Activated effector memory CD4-positive, alpha-beta T cell treated with anti-CD3 and anti-CD28 coated beads, Interleukin-2, amount 50 U/mL, for 16 hours (primary cell): ENCODE measurements at places on chromosomes 4 and X.

- DNase-seq = no peak
Observed at GRCh38 chrX:109826954-109827708, 94.1 kb upstream of the ACSL4 start.

DNA sequence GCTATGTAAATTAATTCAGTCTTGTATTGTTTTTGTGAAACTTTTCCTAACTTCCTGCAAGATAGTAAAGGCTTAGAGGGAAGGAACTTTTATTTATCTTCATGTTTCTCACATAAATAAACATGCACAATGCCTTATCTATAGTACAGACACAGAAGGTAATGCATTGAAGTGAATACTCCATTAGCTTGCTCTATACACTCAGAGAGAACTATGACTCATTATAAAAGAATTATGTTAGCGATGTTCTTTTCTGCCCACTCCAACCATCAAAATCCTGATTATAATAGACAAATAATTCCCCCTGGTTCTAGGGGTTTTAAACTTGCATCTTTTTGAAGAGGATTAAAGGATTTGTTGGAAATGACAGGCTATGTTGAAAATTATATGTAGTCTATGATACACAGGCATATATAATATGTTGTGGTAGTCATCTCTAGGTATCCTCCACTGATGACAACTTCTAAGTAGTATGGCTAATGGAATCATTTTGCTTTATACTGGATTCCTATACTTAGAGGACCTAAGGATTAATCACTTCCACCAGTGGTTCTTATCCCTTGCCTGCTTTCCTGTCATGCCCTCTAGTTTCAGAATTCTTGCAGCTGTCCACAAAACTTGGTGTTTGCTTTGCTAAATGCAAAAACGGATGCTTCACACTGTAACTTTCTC is 115.7 kb downstream of the NDST4 start:
- DNase-seq = no peak

DNA sequence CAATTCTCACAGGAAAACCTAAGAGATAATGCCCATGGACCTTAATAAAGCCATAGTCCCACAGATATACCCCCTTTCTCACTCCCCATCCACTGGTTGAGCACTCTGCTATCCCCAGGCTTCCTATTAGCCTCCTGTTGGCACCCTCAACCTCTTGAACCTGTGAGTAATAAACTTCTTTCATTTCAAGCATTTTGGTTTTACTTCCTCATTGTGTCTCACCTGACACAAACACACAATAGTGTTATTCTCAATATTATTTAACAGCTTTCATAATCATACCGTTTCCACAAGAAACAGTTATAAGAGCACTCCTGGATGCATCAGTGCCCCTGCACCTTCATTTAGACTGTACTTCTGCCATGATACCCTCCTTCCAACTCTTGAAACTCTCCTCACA is 56.8 kb downstream of the TRPC5 start:
- no peak for DNase-seq

DNA sequence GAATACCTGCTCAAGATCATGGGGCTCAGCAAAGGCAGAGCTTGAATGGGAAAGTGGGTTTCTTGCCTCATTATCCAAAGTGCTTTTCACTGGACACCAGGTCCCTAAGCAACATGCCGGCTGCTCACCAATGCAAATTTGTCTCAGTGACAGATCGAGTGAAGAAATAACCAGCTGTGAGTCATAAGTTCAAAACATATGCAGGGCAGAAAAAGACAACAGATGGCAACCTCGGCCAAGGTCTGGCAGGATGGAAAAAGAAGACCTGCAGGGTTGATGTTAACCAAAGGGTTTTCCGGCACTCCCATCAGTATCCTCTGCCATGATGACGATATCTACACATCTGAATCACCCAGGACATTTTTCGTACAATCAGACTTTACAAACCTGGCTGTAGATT is 124.1 kb downstream of the AFAP1 start:
- no peak for DNase-seq

DNA sequence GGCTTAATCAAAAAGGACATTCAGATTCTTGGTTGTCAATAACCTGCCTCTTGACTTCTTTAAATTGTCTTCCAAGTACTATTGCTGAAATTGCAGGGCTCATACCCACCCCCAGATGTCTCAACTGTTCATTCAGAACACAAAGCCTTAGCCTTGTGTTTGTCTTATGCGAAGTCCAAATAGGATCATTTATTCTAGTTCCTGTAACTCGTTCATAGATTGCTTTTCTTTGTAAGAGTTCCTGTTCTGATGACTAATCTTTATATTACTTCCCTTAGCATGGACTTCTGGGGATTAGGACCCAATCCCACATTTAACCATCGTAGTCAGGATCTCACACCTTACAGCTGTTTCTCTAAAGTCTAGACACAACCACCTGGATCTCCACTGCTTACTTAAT is 226.0 kb downstream of the VEGFC start:
- DNase-seq = no peak

- no peak for DNase-seq
Observed at GRCh38 chr4:118335324-118335723, 17.5 kb downstream of the PRSS12 start.

GRCh38 chrX:16603822-16604221 is 46.1 kb upstream of the S100G start:
- DNase-seq = no peak

- DNase-seq = no peak
Observed at GRCh38 chr4:137957806-137958205, 284.3 kb downstream of the SLC7A11 start.

- no peak for DNase-seq
Observed at GRCh38 chrX:150334981-150335380, 28.1 kb upstream of the MAMLD1 start.

DNA sequence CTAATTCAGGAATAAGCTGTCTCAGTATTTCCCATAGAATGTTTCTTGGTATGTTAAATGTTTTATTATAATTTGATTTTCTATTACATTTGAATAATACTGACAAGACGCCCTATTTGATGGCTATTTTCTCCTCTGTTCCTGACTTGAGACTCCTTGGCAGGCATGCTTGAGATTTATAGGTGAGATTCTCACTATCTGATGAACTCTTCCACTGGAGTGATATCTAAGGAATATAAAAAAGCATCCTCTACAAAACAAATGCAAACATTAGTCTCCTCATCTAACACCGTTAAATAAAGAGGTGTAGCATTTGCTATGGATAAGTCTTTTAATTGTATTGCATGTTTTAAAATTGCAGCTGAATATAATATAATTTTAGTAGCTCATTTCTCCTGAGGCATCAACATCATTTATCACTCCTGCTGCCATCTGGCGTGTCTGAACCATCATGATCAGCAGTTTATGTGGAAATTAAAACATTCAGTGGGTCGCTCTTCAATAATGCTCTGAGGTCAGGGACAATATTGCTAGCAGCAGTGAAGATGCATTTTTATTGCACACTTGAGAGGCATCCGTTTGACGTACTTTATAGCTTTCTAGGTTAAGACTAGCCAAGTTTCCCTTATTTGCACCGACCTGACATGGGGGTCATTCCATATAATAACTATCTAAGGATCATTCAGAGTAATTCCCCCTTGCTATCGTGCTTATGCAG is 210.4 kb upstream of the GALNTL6 start:
- DNase-seq = no peak

DNA sequence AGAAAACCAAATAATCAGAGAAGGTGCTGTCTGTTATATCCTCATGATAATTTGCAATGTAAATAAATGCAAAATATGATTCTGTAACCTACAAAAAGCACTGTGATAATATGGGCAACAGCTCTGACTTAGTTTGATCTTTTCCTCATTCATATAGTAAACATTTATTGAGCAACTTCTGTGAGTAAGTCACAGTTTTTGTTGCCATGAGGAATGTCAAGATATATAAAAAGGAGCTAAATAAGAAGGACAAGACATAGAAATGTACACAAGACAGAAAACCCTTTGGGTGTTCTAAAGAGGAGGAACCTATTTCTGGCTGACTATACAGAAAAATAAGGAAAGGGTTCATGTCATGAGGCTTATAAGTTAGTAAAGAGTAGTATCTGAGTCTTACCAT is 44.3 kb downstream of the ARSJ start:
- DNase-seq = no peak

- DNase-seq = no peak
Observed at GRCh38 chr4:76160355-76160754, 12.2 kb upstream of the NUP54 start.

- DNase-seq = no peak
Observed at GRCh38 chr4:1988327-1988724, 20.4 kb downstream of the NELFA start.

GRCh38 chrX:17740137-17741122 is 3.1 kb downstream of the SCML1 start:
- no peak for DNase-seq

DNA sequence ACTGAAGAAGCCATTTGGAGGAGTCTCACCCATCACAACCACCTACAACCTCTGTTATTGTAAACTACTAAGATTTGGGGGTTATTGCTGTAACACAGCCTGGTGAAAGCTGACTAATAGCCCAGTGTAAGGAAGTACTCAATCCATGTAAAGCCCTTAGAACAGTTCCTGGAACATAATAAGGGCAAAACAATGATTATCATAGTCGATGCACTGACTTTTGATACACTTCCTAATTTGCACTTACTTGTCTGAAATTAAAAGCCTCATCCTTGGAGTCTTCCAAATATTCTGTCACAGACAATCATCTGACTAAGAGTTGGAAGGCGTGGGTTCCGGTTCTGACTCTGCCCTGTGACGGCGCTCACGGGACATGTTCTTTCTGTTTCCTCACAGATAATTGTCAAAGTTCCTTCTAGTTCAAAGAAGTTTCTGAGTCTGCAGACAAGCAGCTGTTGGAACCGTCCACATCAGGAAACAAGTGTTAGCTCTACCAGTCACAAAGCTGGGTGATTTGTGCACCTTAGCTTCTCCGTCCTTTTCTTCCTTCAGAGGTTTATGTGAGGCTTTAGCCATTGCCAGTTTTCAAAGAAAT is 33.4 kb upstream of the RASGEF1B start:
- DNase-seq = peak; percentile 84

DNA sequence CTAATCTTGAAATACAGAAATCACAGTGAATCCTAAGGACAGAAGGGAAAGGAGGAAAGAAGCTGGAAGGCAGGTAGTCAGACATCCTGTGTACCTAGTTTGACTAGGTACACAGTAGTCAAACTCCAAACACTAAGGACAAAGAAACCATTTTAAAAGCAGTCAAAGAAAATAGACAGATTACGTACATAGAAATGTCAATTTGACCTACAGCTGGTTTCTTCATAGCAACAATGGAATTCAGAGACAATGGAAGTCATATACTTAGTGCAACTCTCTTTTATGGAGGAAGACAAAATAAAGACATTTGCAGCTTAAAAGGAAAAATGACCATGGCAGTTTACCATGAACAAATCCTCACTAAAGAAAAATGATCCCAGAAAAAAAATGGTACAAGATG is 79.0 kb downstream of the NEUROG2 start:
- DNase-seq = no peak

- DNase-seq = no peak
Observed at GRCh38 chrX:110015032-110015431, 12.1 kb downstream of the TMEM164 start.

GRCh38 chr4:183986971-183987946 is 82.2 kb downstream of the STOX2 start:
- DNase-seq = no peak

DNA sequence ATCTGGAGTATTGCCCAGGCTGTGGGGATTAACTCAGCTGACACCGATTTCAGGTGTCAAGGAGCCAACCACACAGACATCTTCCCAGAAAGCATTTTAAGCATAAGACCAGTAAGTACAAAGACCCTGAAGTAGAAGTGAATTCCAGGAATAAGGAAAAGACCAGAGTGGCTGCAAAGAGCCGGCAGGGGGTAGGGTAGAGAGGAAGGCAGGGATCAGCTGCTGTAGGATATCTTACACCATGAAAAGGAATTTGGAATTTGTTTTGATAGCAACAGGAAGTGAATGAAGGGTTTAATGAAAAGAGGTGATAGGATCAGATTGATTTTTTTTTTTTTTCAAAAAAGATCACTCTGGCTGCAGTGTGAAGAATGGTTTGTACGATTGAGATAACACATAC is 113.6 kb upstream of the PPARGC1A start:
- DNase-seq = no peak

- no peak for DNase-seq
Observed at GRCh38 chr4:66574145-66574978, 904.1 kb upstream of the EPHA5 start.

DNA sequence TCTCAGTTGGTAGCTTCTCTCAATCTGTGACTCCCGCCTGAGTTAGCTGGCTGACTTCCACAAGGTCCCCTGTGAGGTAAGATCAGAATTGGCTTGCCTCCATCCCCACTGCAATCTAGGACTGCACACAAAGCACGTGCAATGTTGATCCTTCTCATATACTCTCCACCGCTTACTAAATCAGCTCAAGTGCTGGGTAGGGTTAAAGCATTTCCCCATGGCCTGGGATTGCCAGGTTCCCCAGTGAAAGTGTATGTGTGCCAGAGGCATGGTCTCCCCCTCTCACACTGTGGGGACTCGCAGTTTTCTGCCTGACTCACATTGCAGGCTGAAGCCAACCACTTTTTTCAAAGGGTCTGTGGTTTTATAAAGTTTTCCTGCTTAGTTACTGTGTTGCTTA is 886.9 kb downstream of the FAM133A start:
- DNase-seq = no peak

- DNase-seq = no peak
Observed at GRCh38 chr4:42489095-42489494, 91.8 kb downstream of the SHISA3 start.

- DNase-seq = no peak
Observed at GRCh38 chr4:17504081-17504480, 7.8 kb downstream of the QDPR start.

GRCh38 chr4:176425035-176425434 is 105.3 kb downstream of the SPCS3 start:
- DNase-seq = no peak

GRCh38 chrX:49101629-49101984 is 21.9 kb upstream of the WDR45 start:
- DNase-seq = no peak

DNA sequence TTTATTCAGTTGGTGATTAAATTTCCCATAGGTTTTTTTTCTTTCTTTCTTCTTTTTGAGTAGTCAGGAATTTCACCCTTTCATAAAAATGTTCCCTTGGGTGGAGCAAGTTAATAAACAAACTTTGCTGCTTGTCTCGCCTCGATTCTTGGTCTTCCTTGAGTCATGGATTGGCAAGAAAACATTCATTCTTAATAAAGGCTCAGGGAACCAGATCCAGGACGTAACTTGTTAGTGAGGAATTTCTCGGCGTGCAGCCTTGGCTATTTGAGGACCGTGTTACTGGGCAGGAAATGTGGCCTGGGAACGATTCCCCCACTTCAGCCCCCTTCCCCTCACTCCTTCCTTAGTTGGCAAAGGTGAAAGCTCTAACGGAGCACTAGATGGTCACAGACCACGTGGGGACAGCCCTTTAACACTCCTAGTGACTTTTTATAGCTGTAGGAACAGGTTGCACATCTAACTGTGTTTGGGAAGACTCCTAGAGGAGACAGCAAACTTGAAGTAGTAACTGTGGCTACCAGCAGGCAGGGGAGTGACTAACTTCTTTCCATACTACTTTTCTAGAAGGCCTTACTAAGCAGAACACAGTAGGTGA is 106.8 kb downstream of the UCHL1 start:
- DNase-seq = no peak
